ENCODE measurements at places on chromosomes 6 and 20.

DNA sequence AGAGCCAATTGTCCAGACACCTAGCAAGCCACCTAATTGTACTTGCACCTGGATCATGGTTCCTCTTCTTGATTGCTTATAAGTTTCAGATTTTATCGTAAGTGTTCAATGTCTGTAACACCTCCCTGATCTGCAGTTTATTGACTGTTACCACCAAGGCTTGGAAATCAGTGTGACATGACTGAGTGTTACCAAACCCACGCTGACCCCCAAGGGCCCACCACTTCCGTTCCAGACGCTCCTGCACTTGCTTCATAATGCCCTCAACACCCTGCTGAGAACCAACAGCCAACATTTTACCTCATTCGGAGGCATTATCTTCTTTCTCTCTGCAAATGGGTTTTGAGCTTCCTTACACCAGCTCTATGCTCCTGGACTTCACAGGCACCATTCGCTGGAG lies 6.3 kb downstream of the CCR6 start:
- no peak for DNase-seq

- DNase-seq: no peak
Measured at GRCh38 chr20:18989736-18990474, 176.3 kb downstream of the SCP2D1 start.

DNA sequence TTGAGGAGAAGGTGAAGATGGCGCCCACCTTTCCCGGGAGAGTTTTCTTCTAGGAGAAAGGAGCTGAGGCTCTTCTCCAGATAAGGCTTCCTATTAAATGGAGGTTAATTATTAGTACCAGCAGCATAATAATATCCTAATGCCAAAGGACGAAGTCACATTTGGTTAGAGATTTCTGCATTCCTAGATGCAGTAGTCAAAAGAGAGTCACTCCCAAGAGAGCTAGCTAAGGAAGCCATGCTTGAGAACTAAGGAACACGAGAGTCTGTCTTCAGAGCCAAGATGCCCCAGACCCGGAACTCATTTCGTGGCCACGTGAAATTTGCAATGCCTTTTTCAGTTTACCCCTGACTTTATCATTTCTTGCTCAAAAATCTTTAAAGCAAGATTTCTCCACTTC lies 132.7 kb downstream of the TSHZ2 start:
- DNase-seq: peak; percentile 4

DNA sequence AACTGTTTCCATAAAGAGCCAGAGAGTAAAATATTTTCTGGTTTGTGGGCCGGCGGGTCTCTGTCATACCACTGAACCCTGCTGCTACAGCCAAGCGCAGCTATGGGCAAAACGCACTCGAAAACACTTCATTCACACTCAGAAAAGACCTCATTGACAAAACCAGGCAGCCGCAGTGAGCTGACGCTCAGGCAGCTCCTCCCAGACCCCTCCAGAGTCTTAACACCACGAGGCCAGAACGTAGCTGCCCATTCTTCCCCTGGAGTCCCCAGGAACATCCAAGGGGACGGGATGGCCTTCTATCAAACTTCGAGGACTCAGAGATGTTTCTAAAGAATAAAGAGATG lies 35.6 kb upstream of the ZBP1 start:
- DNase-seq: no peak

DNA sequence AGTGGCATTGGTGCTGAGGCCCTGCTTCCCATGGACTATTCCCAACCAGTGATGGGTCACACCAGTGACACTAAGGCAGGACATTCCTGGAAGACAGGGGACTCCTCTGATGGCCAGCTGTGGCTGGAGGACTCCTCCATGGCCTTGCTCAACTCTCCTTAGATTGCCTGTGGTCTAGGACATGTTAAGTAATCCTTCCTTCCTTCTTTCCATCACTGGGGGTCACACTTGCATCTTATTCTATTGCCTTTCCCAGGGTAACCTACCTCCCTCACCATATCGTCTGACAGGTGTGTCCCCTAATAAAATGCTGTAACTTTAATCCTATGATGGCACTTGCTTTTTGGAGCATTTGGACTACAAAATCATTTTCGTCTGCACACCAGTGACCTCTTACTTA lies 24.5 kb upstream of the HLA-A start:
- no peak for DNase-seq

DNA sequence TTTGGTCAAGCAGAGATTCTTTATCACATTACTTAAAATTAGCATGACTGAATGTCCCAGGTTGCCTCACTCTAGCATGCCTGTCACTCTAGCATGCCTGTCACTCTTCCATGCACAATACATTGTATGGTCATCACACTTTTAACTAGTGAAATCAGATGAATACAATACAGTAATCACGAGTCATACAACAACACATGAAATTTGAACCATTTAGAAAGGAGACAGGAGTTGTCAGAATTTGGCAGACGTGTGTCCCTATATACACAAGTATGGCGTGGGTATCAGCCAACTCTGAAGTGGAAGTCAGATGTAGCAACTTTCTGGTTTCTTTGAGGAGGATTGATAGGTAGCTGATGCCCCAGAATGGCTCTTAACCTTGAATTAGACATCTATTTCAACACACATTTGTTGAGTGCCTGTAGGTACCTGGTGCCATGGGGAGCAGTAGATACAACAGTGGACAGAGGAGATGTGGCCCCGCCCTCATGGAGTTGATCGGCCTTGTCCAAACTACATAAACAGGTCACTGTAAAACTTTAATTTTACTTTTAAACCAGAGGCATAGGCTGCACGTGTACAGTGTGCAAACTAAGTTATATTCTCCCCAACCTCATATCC lies 116.1 kb upstream of the TIAM2 start:
- DNase-seq: peak; percentile 17

DNA sequence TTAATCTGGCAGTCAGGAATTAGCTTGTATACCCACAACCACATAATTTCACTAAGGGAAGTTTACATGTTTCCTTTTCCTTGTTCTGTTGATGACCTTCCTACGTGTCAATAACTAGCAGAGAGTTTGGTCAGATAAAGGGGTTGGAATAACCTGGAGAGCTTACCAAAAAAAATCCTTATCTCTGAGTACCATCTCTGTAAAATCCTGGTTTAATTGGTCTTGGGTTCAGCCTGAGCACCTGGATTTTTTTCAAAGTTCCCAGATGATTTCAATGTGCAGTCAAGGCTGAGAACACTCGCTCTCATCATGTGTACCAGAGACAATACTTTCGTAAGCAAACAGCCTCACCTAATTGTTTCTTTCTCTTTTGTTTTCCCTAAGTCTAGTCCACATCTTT lies 483.8 kb upstream of the FLRT3 start:
- DNase-seq: no peak

GRCh38 chr20:40525351-40525750 lies 163.7 kb downstream of the MAFB start:
- peak; percentile 47 for DNase-seq

- DNase-seq: peak; percentile 66
Measured at GRCh38 chr20:49983848-49984408, 1.1 kb downstream of the SNAI1 start.

All from fibroblast of the aortic adventitia (primary cell).